Endothelial cell of umbilical vein (primary cell): ENCODE measurements at places on chromosomes 2 and 18. TPM values are rescaled to one million over a fixed set of nuclear protein-coding genes. Genes with fewer than 3 reads are reported as not detected.

GRCh38 chr18:62771494-62772270 is 56.3 kb downstream of the PHLPP1 start:
- DNase-seq = no peak

DNA sequence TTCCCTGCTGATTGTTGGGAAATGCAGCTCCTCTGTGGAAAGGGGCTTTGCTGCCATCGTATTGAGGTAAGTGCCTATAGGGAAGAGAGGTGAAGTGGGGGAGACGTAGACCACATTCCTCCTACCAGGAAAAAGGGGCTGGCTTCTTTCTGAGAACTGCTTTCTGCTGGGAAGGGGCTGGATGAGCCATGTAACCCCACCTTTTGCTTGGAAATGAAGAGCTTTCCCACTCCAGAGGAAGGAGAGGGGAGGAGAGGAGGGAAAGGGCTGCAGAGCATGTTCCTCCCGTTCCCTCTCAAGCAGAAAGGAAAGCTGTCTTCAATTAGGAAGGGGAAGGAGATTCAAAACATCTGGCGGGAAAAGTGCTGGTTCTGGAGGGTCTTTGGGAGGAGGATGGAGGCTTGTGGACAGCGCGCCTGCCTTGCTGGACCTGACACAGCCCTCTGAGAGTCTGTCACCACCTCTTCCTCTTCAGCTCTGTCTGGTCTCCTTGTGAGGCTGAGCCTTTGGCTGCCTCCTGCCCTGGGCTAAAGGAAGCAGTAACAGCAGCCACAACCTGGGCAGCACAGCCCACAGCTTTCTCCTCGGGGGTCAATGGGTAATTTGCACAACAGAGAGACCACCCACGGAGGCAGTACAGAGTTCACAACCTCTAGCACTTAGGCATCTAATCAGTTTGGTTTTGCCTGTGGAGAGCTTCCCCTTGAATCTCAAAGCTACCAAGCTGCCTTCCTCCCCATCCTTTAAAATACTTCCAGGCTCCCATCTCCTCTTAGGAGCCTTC is 410.0 kb upstream of the TNP1 start:
- no peak for DNase-seq

DNA sequence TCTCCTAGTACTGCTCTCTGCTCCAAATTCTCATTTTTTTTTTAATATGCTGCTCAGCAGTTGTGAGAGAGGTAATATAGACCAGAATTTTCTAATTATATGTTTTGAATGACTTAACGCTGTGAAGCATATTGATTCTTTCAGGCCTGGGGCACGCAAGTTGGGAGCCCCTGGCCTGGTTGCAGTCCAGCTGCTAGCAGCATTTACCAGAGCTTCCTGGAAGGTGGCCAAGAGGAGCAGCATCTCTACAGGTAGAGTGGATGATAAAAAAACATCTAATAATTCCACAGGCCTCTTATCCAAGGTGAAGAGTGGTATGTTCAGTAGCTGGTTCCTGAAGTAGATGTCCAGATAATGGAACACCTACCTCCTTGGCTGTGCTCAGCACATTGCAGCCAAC is 7.3 kb upstream of the UGP2 start:
- DNase-seq = no peak

DNA sequence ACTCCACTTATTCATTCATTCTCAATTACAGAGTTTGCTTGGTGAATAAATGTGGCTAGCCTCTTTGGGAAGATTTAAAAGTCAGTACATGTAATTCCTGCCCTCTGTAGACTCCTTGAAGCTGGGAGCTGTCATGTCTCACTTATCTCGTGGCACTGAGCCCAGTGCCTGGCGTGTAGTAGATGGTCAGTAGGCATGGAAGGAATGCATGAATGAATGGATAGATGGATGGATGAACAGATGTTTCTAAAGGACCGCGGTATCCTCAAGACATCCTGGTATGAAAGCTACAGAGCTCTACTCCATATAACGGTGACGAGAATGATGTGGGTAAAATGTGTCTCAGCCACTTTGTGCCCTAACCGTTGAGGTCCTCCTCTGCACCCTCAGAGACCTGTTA is 83.0 kb downstream of the MARCO start:
- no peak for DNase-seq

DNA sequence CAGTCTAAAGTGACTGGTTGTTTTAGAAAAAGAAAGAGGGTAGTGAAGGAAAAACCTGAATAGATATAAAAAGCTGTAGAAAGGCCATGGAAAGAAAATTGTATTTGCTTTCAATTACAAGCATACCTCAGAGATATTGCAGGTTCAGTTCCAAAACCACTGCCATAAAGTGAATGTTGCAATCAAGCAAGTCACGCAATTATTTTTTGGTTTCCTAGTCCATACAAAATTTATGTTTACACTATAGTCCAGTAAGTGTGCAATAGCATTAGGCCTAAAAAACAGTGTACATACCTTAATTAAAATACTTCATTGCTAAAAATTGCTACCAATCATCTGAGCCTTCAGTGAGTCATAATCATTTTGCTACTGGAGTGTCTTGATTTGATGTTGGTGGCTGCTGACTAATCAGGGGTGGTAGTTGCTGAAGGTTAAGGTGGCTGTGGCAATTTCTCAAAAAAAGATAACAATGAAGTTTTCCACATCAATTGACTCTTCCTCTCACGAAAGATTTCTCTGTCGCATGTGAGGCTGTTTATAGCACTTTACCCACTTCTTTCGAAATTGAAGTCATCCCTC is 2003.8 kb upstream of the PIK3C3 start:
- no peak for DNase-seq

GRCh38 chr2:9627310-9627709 is 3.5 kb downstream of the YWHAQ start:
- no peak for DNase-seq

GRCh38 chr2:15768615-15769014 is 171.7 kb upstream of the MYCN start:
- DNase-seq = no peak

DNA sequence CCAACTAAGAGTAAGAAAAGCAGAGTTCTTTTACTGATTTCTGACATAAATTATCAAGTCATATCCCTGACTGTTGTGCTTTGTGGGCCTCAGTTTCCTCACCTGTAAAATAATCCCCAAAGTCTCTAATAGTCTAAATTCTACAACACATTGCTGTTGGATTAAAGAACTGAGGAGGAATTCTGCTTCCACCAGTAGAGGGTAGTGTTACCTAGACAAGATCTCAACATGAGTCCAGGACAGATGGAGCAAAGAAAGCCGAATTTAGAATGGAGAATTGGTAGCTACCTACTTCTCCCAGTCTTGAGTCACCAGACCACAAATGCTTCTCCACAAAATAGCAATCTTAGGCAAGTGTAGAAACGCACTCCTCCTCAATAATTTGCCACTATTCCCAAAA is 462.5 kb upstream of the FSHR start:
- DNase-seq = no peak

ALPI gene
- not detected in 2 replicates for polyA plus RNA-seq

EPB41L5 gene
- polyA plus RNA-seq = 5.8 and 8.4 TPM in 2 replicates

CAPN14 gene
- 0.01 and 0.03 TPM in 2 replicates for polyA plus RNA-seq

CDH20 gene
- polyA plus RNA-seq = not detected in 2 replicates
